Adrenal gland (tissue), 19 donors: ENCODE measurements at places on chromosomes 1 and 21.

GRCh38 chr1:208423526-208423925 is 179.3 kb upstream of the PLXNA2 start:
- no peak for DNase-seq

GRCh38 chr1:82258887-82259286 is 458.2 kb downstream of the ADGRL2 start:
- DNase-seq: no peak

- DNase-seq: no peak
Observed at GRCh38 chr1:12285496-12286143, 55.8 kb downstream of the VPS13D start.

DNA sequence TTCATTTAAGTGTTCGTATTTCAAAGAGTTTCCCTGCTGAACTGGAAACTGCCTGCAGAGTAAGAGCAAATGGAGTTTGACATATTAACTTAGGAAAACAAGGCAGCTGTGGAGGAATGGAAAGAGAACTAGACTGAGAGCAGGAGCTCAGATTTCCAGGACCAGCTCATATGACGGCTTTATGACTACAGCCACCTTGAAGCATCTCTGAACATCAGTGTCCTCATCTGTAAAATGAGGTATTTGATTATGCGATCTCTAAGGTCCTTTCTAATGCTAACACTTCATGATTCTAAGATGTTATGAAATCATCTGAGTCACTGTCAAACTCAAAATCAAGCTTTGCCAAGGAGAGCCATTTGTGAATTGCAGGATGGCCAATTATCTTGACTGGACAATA is 112.3 kb downstream of the PRRX1 start:
- DNase-seq: no peak

DNA sequence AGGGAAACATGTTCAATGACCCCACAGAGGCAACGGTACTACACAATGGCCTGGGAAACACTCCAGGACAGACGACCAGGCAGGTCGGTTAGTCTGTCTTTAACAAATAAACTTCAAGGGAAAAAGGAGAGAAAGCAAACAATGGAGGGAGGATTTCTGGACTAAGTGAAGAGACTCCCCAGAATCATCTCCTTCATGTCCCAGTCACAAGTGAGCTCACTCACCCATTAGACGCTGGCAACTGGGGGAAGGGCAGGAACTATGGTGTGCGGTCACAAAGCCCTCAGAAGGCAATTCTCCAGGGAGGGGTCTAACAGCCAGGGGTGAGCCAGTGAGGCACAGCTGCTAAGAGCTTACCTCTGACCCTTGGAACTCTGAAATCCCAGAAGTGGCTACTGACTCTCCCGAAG is 55.7 kb upstream of the NADK start:
- no peak for DNase-seq

DNA sequence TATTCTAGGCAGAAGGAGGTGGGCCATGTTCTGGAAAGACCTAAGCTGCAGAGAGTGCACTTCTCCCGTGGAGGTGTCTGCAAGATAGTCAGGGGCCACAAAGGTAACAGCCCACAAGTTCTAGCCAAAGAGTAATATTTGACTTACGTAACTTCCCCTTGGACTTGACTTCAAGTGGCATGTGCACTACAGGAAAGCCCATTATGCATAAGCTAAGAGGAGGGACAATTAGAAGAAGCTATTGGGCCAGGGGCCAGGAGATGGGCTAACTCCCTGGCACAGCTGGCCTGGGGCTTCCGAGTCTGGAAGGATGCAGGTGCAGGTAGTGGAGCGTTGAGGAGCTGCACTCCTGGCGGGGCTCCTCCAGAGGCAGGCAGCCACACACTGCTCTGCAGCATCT is 58.3 kb downstream of the ERG start:
- DNase-seq: no peak

GRCh38 chr1:179510038-179510437 is 65.7 kb downstream of the NPHS2 start:
- no peak for DNase-seq

- no peak for DNase-seq
Observed at GRCh38 chr21:45050345-45050796, 24.0 kb upstream of the ADARB1 start.

DNA sequence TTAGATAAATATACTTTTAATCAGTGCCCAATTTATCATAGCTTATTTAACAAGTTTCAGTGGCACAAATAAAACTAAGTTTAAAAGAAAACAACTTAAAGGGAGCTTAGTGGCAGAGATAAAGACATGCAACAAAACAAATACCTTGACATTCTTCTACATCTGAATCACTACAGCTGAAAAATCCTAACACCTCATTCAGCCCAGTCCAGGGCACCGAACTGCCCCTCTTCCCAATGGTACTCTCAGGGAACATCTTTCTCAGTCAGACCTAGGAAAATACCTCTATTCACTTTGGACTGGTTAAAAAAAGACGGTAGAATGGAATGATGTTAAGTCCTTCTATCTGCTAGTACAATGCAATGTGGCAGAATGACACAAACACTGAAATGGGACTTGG is 8.3 kb downstream of the OTUD7B start:
- DNase-seq: no peak

- DNase-seq: no peak
Observed at GRCh38 chr1:87706203-87706602, 377.5 kb downstream of the LMO4 start.

DNA sequence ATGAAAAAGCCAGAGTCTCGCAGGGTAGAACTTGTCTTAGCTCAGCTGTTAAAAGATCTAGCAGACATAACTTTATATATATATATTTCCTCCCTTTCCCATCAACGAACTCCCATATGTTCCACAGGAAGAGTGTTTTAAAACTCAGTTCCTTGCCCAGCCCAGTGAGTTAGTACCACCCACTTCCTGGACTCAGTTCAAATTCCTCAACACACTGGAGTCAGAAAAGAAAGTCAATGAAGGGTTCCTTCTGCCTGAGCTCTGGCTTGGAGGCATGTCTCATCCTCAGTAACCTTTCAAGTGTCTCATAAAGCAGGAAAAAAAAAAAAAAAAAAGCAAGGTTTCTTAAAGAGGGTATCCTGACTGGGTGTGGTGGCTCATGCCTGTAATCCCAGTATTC is 15.6 kb downstream of the TPM3 start:
- no peak for DNase-seq

DNA sequence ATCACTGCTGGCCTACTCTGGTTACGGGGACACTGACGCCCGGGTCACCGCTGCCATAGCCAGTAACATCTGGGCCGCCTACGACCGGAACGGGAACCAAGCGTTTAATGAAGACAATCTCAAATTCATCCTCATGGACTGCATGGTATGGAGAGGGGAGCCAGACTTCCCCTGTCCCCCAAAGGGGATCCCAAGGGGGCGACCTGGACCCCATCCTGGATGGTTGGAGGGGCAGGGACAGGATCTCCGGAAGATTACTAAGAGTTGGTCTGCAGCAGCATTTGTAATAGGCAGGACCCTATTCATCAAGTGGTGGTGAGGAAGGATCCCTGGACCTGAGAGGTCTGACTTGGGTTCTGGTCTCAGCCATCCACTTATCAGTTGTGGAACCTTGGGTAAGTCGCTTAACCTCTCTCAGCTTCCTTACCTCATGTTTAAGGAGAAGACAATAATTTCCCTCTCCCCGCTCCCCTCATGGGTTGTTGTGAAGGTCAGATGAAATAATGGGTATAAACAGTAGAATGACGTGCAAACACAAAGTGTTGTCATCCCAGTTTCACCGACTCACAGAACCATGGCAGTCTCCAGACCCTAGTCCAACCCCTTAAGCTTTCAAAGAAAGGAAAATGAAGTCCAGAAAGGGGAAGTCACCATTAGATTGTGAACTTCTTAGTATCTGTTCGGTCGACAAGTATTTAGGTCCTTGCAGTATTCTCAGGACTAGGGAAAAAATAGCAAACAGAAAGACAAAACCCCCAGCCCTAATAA is 883 bp downstream of the LAMTOR2 start:
- DNase-seq: no peak
